Heart left ventricle (tissue), 16 donors: ENCODE measurements at places on chromosomes 3 and 15. TPM values are rescaled to one million over a fixed set of nuclear protein-coding genes. Genes with fewer than 3 reads are reported as not detected.
A peak's percentile ranks its signal among the peaks of the same experiment; 100 is the strongest.

DNA sequence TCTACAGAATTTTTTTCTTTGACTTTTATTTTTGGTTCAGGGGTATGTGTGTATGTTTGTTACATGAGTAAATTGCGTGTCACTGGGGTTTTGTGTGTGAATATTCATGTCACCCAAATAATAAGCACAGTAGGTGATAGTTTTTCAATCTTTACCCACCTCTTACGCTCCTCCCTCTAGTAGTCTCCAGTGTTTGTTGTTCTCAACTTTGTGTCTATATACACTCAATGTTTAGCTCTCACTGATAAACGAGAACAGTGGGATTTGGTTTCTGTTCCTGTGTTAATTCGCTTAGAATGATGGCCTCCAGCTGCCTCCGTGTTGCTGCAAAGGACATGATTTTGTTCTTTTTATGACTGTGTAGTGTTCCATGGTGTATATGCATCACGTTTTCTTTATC, 54.4 kb downstream of the MEF2A start:
- peaks cover 20% of the 10 kb centered on the region for H3K4me1 ChIP-seq
- H3K27ac ChIP-seq = peak overlapping the region; percentile 5
- DNase-seq = no peak
- no peaks in the 10 kb centered on the region for H3K27me3 ChIP-seq
- no peak overlapping the region for H3K4me3 ChIP-seq

- H3K36me3 ChIP-seq = no peaks in the 10 kb centered on the region
- DNase-seq = no peak
- no peaks in the 10 kb centered on the region for H3K27me3 ChIP-seq
- H3K4me3 ChIP-seq = no peak overlapping the region
- H3K4me1 ChIP-seq = no peaks in the 10 kb centered on the region
Measured at GRCh38 chr15:69735121-69735520, 282.5 kb downstream of the RPLP1 start.

- H3K36me3 ChIP-seq = no peaks in the 10 kb centered on the region
- H3K27me3 ChIP-seq = no peaks in the 10 kb centered on the region
- H3K4me1 ChIP-seq = no peaks in the 10 kb centered on the region
Measured at GRCh38 chr3:18739099-18739433, 313.9 kb upstream of the SATB1 start.

DNA sequence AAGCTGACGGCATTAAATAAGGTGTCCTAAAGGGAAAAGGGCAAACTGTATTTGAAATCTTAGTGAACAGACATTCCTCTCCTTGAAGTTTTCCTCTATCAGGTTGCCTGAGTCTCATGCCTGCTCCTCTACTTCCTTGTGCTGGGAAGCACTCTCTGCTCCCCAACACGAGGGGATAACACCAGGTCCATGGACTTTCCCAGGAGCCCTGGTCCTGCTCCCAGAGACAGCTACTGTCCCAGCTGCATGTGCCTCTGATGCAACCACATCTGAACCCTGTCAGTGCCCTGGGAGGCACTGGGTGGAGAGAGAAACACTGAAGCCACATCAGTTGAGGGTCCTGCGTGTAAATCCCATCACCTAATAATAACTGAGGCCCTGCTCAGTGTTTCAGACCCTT, 7.4 kb downstream of the TLR9 start:
- H3K36me3 ChIP-seq = peaks cover 28% of the 10 kb centered on the region
- H3K27me3 ChIP-seq = no peaks in the 10 kb centered on the region
- peaks cover 63% of the 10 kb centered on the region for H3K4me1 ChIP-seq
- DNase-seq = no peak

- H3K36me3 ChIP-seq = no peaks in the 10 kb centered on the region
- H3K27ac ChIP-seq = no peak overlapping the region
- peaks cover 28% of the 10 kb centered on the region for H3K4me1 ChIP-seq
- H3K4me3 ChIP-seq = no peak overlapping the region
Measured at GRCh38 chr3:37546876-37547275, 314.8 kb upstream of the CTDSPL start.

GRCh38 chr15:33913459-33913858, 54.8 kb upstream of the CHRM5 start:
- no peak for DNase-seq
- H3K36me3 ChIP-seq = no peaks in the 10 kb centered on the region
- no peak overlapping the region for H3K4me3 ChIP-seq
- no peaks in the 10 kb centered on the region for H3K27me3 ChIP-seq

- DNase-seq = no peak
- H3K4me3 ChIP-seq = peak overlapping the region; percentile 88
- H3K27me3 ChIP-seq = no peaks in the 10 kb centered on the region
- peaks cover 65% of the 10 kb centered on the region for H3K4me1 ChIP-seq
Measured at GRCh38 chr15:73630921-73631362, 2.2 kb downstream of the NPTN start.

- no peak overlapping the region for H3K27ac ChIP-seq
- peaks cover 24% of the 10 kb centered on the region for H3K4me1 ChIP-seq
- H3K4me3 ChIP-seq = no peak overlapping the region
Measured at GRCh38 chr15:39931615-39932014, 2.3 kb upstream of the EIF2AK4 start.

DNA sequence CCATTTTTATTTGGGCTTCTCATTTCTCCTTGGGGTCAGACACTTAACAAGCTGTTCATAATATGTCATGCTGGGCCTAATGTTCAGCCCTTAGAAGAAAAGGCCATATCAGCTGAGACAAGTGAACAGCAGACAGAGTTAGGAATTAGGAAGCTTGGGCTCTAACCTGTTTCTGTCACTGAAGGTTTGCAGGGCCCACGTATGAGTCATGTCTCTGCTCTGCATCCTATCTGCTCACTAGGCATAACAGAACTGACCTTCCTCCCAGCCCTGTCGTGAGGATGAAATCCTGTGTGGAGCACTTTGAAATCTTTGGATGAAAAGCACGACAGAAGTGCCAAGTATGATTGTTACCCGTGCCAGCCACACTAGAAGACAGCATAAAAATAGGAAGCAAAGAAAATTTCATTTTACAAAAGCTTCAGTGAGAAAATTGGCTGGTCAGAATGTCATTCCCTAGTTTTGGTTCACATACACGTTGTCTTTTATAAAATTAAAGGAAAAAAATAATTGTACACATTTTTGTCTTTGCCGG, 26.5 kb upstream of the CD47 start:
- no peaks in the 10 kb centered on the region for H3K27me3 ChIP-seq
- no peaks in the 10 kb centered on the region for H3K36me3 ChIP-seq
- H3K4me1 ChIP-seq = no peaks in the 10 kb centered on the region
- no peak overlapping the region for H3K4me3 ChIP-seq
- H3K27ac ChIP-seq = no peak overlapping the region
- DNase-seq = no peak

DNA sequence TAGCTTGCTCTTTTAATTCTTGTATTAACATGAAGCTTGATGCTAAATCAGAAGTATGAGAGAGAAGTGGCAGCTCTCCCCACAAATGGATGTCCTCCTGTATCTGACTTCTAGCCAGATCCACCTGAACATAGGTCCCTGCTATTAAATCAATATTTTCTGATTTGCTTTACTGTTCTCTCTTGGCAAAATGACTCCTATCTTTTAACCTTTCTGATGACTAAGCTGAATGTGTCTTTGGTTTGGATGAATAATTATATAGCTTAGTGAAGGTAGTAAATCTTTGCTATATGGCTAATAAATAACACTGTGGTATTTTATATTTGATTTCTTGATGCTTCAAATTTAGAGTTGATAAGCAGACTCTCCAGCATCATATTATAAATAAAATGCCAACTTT, 28.3 kb upstream of the ARL14 start:
- H3K4me3 ChIP-seq = no peak overlapping the region
- H3K27me3 ChIP-seq = no peaks in the 10 kb centered on the region
- H3K4me1 ChIP-seq = no peaks in the 10 kb centered on the region
- no peak for DNase-seq
- H3K27ac ChIP-seq = no peak overlapping the region

GRCh38 chr3:142945023-142945422, 18.5 kb downstream of the PAQR9 start:
- H3K4me1 ChIP-seq = no peaks in the 10 kb centered on the region
- no peak overlapping the region for H3K27ac ChIP-seq
- no peak overlapping the region for H3K4me3 ChIP-seq
- H3K36me3 ChIP-seq = no peaks in the 10 kb centered on the region
- H3K27me3 ChIP-seq = no peaks in the 10 kb centered on the region

- H3K27me3 ChIP-seq = no peaks in the 10 kb centered on the region
- no peak for DNase-seq
- no peak overlapping the region for H3K4me3 ChIP-seq
- H3K4me1 ChIP-seq = peaks cover 9% of the 10 kb centered on the region
- no peak overlapping the region for H3K27ac ChIP-seq
- H3K36me3 ChIP-seq = no peaks in the 10 kb centered on the region
Measured at GRCh38 chr3:186534113-186534669, 10.0 kb downstream of the CRYGS start.

DNA sequence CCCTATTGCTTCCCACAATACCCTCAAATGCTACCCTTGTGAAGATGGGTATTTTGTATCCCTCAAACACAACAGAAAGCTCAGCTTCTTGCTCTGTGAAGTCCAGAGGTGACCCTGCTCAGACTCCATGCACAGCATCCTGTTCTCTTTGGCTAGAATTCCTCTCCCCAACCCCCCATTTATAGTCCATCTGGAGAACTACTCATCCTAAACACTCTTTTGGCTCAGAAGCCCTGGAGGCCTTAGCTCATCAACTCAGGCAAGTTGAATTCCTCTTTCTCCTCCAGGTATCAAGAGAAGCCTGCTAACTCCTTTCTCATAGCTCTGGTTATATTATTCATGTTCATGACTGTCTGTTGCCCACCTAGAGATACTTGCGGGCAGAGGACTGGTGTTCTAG, 18.3 kb upstream of the GASK1A start:
- H3K36me3 ChIP-seq = no peaks in the 10 kb centered on the region
- H3K27ac ChIP-seq = no peak overlapping the region
- H3K27me3 ChIP-seq = no peaks in the 10 kb centered on the region
- DNase-seq = no peak
- H3K4me1 ChIP-seq = no peaks in the 10 kb centered on the region

GRCh38 chr3:294096-294495, 97.5 kb downstream of the CHL1 start:
- H3K4me1 ChIP-seq = no peaks in the 10 kb centered on the region
- H3K36me3 ChIP-seq = no peaks in the 10 kb centered on the region
- no peak for DNase-seq
- H3K27me3 ChIP-seq = no peaks in the 10 kb centered on the region

GRCh38 chr15:42033214-42033873, 12.5 kb upstream of the PLA2G4E start:
- H3K4me1 ChIP-seq = no peaks in the 10 kb centered on the region
- H3K4me3 ChIP-seq = no peak overlapping the region
- no peaks in the 10 kb centered on the region for H3K36me3 ChIP-seq

DNA sequence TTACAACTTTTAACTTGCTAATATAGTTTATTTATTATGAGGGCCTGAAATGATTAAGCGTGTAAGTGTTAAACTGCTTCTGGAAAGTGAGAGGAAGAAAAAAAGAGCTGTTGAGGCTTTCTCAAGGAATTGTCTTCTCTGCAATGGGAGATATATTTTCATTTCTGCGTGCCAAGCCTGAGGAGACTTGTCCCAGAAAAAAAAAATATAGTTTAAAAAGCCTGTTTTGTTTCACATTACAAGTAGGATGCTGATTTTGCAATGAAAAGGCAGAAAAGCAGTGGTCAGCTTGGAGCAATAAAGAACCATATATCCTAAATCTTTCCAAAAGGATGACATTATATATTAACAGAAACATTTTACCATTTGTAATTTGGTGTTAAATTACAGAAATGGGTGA, 115.5 kb downstream of the GMNC start:
- H3K4me1 ChIP-seq = no peaks in the 10 kb centered on the region
- DNase-seq = no peak
- no peak overlapping the region for H3K4me3 ChIP-seq
- H3K27me3 ChIP-seq = no peaks in the 10 kb centered on the region
- no peaks in the 10 kb centered on the region for H3K36me3 ChIP-seq

- H3K27ac ChIP-seq = no peak overlapping the region
- DNase-seq = peak; percentile 26
- no peaks in the 10 kb centered on the region for H3K4me1 ChIP-seq
- no peaks in the 10 kb centered on the region for H3K36me3 ChIP-seq
- H3K27me3 ChIP-seq = no peaks in the 10 kb centered on the region
Measured at GRCh38 chr3:75192146-75192616, 471.9 kb upstream of the FRG2C start.

GRCh38 chr3:129606636-129607390, at the start of gene PLXND1:
PLXND1 (minus strand) TSS chr3:129606676; CDS start chr3:129606639, 37 bp downstream.
- H3K27ac ChIP-seq = peak within 1 kb of the TSS; percentile 98
- peaks cover 7% of the 10 kb centered on the region for H3K27me3 ChIP-seq
- peak within 1 kb of the TSS; percentile 81 for H3K4me3 ChIP-seq
- H3K36me3 ChIP-seq = no peaks in the 10 kb centered on the region
- H3K4me1 ChIP-seq = peaks cover 77% of the 10 kb centered on the region
- DNase-seq = peak; percentile 84

GRCh38 chr3:45931496-45931895, 11.8 kb upstream of the CXCR6 start:
- no peak overlapping the region for H3K4me3 ChIP-seq
- no peak overlapping the region for H3K27ac ChIP-seq
- H3K4me1 ChIP-seq = peaks cover 15% of the 10 kb centered on the region

DNA sequence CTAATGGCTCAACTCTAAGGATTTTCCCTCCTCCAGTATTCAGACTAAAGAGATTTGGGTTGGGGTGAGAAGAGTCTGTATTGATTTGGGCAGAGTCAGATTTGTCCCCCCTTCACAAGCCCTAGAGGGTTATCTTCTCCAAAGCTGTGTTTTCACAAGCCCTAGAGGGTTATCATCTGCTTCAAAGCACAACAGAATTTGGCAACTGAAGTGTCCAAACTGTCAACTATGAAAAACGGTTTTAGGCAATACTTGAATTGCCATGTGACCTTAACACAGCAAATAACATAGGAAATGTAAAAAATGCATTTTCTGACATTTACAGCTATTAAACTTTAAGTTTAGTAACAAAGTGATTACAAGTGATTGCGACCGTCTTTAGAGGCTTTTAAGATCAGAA, 119.9 kb downstream of the IMPG2 start:
- H3K4me3 ChIP-seq = no peak overlapping the region
- no peak overlapping the region for H3K27ac ChIP-seq
- H3K4me1 ChIP-seq = peaks cover 5% of the 10 kb centered on the region
- H3K27me3 ChIP-seq = no peaks in the 10 kb centered on the region

The TMEM266 gene
- not detected for total RNA-seq

The NKTR gene
- 20.9 TPM for total RNA-seq

The ARPP21 gene
- total RNA-seq = 0.98 TPM

The SOX14 gene
- not detected for total RNA-seq

The TEX9 gene
- 0.92 TPM for total RNA-seq

The CATSPER2 gene
- 0.90 TPM for total RNA-seq

The C3orf62 gene
- total RNA-seq = 2.4 TPM

The GCNT3 gene
- total RNA-seq = not detected
